A549 treated with Hydrocortisone at 1 μM for 4 hours (cell line): ENCODE measurements at places on chromosomes 16 and 17. TPM values are rescaled to one million over a fixed set of nuclear protein-coding genes. Genes with fewer than 3 reads are reported as not detected.

Gene TBC1D16
- 8.3 to 14.2 TPM (median 13.0 TPM) in 5 replicates for total RNA-seq

Gene ROGDI
- 11.2 to 14.4 TPM (median 13.6 TPM) in 5 replicates for total RNA-seq

Gene MBTPS1
- total RNA-seq: 38.6 to 49.9 TPM (median 42.9 TPM) in 5 replicates

Gene HAGH
- total RNA-seq: 60.7 to 69.0 TPM (median 64.0 TPM) in 5 replicates

Gene FAAP100
- total RNA-seq: 23.3 to 27.5 TPM (median 24.3 TPM) in 5 replicates

Gene SLX4
- 4.3 to 5.5 TPM (median 4.9 TPM) in 5 replicates for total RNA-seq

Gene ZFPM1
- 4.2 to 7.1 TPM (median 6.6 TPM) in 5 replicates for total RNA-seq

Gene HCRT
- total RNA-seq: 0.21 to 0.50 TPM in 2 of 5 replicates, not detected in the others

Gene LRRC46
- 3.1 to 3.9 TPM (median 3.3 TPM) in 5 replicates for total RNA-seq

Gene LGALS9B
- not detected in 5 replicates for total RNA-seq

Gene NOTUM
- 0.14 to 0.37 TPM (median 0.35 TPM) in 5 replicates for total RNA-seq

Gene ADCY7
- total RNA-seq: 9.2 to 19.6 TPM (median 16.3 TPM) in 5 replicates

Gene PDPR
- total RNA-seq: 13.7 to 17.4 TPM (median 15.6 TPM) in 5 replicates

Gene ZNF750
- total RNA-seq: not detected in 5 replicates
